Kasumi-1 (cell line): ENCODE measurements at places on chromosomes 3 and 15.

DNA sequence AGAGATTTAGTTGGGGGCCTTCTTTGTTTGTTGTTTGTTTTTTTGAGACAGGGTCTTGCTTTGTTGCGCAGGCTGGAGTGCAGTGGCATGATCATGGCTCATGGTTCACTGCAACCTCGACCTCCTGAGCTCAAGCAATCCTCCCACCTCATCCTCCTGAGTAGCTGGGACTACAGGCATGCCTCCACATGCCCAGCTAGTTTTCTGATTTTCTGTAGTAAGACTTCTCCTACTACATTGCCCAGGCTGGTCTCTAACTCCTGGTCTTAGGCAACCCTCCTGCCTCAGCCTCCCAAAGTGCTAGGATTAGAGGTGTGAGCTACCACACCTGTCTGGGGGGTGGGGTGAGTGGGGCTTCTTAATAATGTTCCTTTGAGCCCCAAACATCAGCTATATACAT lies 148.3 kb upstream of the ADAMTS9 start:
- DNase-seq, result no peak

GRCh38 chr3:12518261-12519028 lies 26.9 kb downstream of the MKRN2OS start:
- DNase-seq, result no peak

GRCh38 chr3:186003610-186004009 lies 65.8 kb upstream of the TRA2B start:
- no peak for DNase-seq

DNA sequence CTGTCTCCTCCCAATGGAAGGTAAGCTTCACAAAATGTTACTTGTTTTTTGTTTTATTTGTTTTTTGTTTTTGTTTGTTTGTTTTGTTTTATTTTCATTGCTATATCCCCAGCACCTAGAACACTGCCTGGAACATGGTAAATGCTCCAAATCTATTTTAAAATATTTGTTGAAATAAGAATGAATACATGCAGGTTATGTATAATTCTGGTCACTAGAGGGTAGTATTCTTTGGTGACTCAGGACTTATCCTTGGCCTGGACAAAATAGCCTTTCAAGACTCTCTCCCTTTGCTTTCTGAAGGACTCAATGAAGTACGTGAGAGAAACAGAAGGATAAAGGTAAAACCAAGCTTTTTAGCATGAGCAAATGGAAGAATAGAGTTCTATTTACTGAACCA lies 46.9 kb upstream of the PPP2R3A start:
- DNase-seq, result peak; percentile 39

DNA sequence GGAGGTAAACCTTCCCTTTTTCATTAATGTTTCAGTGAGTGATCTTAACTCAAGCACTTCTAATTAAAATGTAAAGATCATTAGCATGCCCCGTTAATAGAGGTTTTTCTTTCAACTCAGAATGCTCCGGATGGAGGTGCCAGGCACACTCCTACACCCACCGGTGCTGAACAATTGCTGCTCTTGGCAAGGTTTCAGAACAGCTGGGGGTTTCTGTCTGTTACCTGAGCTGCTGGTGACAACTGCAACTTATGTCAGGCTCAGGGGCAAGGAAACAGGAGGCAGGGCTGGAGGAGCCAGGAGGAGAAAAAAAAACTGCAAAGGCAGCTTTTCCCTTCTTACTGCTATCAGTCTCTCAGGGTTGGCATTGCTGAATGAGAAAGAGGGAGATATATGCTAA lies 250.1 kb downstream of the DIPK2A start:
- no peak for DNase-seq

DNA sequence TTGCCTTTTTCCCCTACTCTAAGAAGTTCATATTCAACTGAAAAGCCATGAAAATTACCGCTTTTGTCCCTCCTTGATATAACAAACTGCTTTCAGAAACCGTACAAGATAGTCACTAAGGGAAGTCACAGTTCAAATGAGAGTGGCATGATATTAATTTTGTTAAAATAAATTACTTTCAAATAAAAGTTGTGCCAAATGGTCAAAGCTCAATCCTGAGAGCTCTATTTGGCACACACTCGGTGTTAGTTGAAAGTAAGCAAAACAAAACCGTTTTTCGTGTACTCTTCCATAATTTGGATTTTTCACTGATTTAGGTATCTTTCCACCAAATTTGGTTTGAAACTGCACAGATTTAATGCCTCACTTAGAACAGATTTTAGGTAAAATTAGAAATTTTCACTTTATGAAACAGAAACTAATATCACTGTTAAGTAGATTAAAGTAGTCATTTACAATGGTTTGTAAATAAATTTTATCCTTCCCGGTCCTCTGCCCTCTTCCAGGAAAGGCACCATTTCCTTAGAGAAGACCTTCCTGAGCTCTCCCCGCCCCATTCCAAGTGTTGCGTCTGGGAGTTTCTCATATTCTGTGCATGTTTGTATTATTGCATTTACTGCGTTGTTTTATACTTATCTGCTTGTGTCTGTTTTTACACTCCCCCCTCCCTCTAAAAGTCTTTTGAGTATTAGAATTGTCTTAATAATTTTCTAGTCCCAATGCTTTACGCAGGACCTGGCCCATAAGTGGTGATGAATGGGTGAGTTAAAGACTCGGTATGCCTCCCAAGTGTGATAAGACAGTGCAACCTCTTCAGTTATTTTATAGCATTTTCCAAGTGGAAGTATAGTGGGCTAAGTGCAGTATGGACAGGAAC lies 853 bp downstream of the TCAIM start:
- no peak for DNase-seq

GRCh38 chr3:61530355-61530754 lies 31.0 kb upstream of the PTPRG start:
- DNase-seq, result peak; percentile 65
